Activated CD4-positive, CD25-positive, alpha-beta regulatory T cell treated with anti-CD3 and anti-CD28 coated beads, Interleukin-2, amount 50 U/mL, for 16 hours (primary cell): ENCODE measurements at places on chromosomes 16 and 17.

DNA sequence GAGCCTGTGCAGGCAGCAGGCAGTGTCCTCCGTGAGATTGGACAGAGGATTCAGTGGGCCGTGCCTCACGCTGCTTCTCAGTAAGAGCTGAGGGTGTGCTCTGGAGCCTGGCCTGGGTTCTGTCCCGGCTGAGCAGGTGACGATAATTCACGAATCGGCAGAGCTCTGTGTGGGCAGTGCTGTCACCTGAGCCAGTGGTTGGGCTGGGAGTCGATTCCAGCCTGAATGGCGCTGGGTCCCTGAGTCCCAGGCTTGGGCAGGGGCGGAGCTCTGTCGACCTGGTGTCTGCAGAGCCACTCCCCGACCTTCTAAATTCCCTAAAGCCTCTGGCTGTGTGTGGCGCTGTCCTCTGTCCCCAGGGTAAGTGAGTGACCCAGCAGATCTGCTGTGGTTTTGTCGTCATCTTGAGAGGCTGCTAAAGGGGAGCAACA lies 8.4 kb downstream of the ACSF3 start:
- DNase-seq = no peak

- no peak for DNase-seq
Observed at GRCh38 chr17:61363601-61364462, 35.8 kb upstream of the TBX2 start.

- DNase-seq = no peak
Observed at GRCh38 chr16:14061732-14062259, 9.3 kb upstream of the MRTFB start.

DNA sequence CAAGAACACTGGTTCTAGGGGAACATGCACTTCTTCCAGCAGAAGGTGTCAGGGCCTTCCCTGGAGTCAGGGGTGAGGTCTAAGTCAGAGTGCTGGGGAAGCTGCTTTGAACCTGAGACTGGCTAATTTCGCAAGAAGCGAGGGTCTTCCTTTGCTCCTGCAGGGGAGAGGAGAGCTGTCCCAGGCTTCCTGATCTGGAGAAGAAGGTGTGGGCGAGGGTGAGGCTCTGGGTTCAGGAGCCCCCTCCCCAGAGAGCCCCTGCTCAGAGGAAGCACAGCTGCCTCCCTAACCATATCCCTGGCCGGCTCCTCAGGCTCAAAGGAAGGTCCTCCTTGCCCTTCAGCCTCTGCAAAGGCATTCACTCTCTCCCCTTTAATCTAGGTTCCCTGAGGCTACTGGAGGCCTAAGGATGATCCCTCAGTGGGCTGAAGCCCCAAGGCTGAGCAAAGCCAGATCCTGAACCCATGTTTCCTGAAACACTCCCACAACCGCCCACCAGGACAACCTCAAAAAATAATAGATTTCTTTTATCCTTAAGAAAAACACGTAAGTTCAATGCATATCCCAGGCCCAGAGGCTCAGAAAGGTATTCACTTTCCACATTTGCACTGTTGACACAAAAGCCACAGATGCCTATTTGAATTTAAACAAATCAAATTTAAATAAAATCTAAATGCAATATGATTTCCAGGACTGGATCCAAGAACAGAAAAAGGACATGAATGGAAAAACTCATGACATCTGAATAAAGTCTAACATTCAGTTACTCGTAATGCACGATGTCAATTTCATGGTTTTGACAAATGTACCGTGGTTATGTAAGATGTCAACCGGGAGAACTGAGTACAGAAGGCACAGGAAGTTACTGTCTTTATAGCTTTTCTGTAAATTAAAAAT lies 71.5 kb upstream of the RCVRN start:
- DNase-seq = no peak

DNA sequence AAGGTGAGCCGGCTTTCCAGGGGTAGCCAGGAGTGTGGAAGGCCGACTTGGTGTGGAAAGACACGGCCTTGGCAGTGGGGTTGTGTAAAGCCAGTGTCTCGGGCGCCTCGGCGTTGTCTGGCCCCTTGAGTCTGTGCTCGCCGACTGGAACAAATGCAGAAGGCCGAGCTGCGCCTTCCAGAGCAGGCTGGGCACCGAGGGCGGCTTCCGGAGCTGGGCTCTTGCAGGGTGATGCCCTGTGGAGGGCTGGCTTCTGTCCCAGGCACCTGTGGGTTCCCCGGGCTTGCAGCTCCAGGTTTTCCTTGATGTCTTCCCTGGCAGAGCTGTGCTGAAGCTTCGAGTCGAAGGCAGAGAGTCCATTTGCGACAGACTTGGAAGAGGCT lies 8.0 kb downstream of the ZNF750 start:
- no peak for DNase-seq

DNA sequence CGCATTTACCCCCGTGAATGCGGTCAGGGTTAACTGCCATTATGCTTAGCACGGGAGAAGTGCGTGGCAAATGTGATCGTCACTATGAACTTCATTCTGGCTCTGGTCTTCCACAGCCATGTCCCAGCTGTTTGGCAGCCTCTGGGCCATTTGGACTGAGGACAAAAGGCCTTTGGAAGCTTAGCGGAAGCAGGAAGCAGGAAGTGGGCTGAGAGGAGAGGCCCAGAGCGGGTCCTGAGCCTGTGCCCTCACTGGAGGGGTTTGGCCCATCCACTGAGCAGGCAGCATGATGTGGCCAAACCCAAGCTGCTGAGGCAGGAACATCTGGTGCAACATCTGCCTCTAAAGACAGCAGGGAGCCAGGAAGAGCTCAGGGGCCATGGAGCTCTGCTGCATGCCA lies 345.9 kb downstream of the C16orf95 start:
- no peak for DNase-seq

- DNase-seq = no peak
Observed at GRCh38 chr16:67441907-67442306, 11.0 kb downstream of the HSD11B2 start.

- DNase-seq = no peak
Observed at GRCh38 chr17:65194670-65195334, 57.6 kb downstream of the RGS9 start.

DNA sequence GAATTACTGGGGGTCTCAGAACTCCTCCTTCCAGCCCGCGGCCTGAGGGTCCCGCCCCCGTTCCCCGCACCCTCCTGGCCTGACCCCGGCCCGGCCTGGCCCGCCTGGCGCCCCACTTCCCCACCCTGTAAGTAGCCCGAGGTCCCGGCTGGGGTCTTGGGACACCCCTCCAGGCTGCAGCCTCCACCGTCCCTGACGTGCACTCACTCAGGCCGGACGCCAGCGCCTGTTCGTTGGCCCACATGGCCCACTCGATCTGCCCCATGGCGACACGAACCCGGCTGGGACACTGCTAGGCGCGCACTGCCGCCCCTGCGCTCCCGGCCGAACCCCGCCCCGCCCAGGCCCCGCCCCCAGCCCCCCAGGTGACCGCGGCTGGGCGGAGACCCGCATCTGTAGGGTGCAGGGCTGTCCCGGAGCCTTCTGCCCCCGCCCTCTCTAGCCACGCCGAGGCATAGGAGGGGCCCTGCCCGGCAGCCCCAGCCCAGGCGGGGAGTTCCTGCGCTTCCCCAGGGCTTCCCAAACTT lies at the start of gene CYBA:
Gene CYBA, minus strand, starts transcription at position 305 of the 527 bp plus-strand sequence. Its CDS starts 40 bp downstream, at position 265.
- peak; percentile 48 for DNase-seq

- no peak for DNase-seq
Observed at GRCh38 chr17:80773243-80773991, 218.2 kb upstream of the CHMP6 start.

DNA sequence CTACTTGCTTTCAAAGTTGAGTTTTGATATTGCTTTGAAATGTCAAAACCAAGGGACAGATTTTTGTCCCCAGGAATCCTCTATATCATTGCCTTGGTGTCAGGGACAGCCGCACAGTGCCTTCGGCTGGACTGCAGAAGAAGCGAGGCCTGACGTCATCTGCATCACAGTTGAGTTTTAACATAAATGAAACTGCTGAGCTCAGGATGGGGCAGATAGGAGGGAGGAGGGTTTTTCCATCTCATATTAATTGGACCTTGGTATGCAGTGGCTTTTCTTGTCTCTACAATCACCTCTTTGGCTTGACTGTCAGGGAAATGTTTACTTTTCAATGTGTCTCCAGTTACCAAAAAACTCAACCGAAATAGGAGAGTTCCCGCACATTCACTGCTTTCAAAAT lies 111.3 kb downstream of the AATF start:
- DNase-seq = no peak

GRCh38 chr16:74922150-74923138 lies 62.5 kb downstream of the WDR59 start:
- DNase-seq = no peak

DNA sequence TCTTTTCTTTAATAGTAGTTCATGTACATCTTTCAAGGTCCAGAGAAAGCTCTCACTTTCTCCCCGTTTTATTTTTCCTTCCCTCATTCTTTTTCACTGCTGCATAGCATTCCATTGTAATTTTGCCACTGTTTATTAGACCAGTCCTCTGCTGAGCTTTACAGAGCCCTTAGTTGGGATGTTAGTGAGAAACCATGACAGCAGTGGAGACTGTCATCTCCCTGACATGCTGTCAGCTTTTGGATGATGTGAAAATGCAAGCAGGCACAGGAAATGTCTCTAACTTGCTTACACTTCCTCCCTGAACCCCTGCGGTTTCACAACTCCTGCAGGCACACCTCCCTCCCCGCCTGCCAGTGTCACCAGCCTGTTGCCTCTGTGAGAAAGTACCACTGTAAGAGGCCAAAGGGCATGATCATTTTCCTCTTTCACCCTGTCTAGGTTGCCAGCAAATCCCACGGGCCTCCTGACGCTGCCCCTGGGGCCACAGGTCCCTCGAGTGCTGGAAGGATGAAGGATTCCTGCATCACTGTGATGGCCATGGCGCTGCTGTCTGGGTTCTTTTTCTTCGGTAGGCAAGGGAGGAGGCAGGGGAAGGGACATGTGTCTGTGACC lies at the start of gene ITGAL:
Gene ITGAL, plus strand, starts transcription at position 415 of the 615 bp plus-strand sequence. Its CDS starts 96 bp downstream, at position 511.
- DNase-seq = peak; percentile 69
